ENCODE measurements at places on chromosomes 12 and 14.

DNA sequence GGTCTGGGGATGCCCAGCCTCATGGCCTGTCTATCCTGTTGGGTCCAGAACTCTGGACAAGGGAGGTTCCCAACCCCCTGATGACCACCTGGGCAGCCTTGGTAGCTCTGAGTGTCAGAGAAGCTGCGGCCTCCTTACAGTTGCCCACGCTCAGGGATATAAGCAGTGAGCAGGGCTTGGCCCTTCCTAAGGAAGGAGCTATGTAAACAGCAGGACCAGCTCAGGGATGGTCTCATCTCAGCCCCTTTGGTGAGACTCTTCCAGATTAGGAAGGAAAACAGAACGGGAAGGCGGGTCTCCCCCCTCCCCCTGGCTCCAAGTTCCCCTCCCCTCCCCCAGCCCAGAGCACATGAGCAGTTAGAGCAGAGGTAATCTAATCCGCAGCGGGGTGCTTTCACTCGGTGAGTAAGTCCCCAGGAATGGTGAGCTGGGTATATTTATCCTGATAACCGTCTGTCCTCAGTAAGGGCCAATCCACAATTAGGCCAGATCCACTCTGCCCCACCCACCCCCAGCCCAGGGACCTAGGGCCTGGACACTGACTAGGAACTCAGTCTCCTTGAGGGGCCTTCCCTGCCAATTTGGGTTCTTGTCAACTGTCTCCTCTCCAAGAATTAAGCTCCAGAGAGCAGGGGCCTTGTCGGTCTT, 29.5 kb upstream of the RPLP0 start:
- DNase-seq = no peak

DNA sequence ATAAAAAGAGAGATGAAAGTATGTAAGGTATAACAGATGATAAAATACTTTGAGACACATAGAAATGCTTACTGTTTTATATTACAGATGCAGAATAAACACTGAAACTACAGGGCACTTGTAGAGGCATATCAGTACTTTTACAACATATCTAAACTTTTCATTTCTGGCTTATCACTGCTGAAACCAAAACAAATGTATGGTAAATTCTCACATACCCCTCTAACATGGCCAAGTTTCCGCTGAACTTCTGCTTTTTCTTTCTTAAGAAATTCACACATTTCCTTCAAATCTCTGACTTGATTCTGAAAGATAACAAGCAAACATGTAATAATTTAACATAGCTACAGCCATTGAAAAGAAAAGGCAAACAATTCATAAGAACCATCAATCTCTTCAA, 33.3 kb upstream of the C12orf50 start:
- DNase-seq = no peak

DNA sequence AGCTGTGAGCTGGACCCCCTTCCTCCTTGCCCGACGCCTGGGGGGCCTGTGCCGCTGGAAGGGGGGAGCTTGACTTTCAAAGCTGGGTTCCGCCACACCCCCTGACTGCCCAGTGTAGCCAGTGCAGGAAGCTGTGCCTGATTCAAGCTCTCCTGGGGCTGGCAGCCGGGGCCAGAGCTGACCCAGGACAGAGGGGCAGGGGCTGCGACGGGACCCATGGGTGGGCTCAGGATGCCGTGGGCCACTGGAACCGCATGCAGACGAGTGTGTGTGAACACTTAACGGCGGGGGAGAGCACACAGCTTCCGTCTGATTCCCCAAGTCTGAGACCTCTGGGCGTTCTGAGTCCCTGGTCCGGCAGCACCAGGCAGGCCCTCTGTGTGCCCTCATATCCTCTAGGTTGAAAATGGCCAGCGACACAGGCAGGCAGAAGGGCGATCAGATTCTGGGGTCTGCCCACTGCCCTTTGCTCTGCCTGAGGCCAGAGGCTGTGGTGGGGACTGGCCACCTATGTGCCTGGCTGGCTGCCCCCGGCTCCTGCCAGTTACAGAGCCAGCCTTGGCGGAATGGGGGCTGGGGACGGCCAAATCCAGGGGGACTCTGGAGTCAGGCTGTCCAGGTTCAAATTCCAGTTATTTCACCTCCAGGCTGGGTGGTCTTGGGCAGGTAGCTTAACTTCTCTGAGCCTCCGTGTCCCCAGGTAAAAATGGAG, 54.0 kb downstream of the CYP46A1 start:
- DNase-seq = no peak

GRCh38 chr14:34423445-34423844, 38.6 kb downstream of the SPTSSA start:
- no peak for DNase-seq

DNA sequence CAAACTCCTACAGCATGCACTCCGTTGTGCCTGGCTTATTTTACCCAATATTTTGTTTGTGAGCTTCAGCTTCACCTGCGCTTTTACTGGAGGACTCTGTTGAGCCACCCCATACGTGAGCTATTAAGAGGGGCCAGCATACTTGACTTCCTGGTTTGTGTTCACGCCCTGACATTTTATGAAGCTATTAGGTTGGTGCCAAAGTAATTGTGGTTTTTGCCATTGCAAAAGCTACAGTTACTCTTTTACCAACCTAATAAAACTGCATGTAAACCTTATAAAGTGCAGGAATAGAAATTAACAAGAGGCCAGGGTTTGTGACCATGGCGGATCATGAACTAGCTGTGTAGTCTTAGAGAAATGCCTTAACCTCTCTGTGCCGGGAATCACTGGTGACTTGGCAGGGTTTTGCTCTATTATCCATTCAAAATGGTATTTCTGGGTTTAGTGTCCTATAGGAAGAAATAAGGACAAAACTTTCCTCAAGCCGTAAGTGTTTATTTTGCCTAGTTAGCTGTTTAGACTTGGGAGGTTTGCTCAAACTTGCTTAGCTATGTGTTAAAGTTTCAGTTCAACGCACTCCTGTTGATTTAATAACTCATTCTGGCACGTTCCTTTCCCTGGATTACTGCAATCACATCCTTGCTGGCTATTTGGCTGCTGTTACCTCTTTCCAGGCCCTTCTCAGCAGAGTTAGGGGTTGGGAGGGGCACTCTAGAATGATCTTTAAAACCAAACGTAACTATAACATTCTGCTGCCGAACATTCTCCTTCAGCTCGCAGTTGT, 1027.6 kb downstream of the BCL11B start:
- DNase-seq = no peak

DNA sequence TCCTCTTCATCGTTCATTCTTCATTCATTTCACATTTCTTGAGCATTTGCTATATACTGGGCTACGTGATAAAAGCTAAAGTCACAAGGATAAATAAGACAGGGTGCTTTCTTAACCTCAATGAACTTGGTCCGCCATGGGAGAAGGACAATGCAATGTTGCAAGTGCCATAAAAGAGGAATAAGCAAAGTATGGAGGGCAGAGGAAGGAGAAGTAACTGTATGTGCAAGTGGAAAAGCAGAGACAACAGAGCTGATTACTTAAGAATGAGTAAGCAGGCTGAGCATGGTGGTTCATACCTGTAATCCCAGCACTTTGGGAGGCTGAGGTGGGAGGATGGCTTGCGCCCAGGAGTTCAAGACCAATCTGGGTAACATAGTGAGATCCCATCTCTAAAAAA, 14.4 kb downstream of the AREL1 start:
- DNase-seq = no peak

GRCh38 chr12:49963976-49964815, 2.5 kb downstream of the AQP5 start:
- DNase-seq = no peak

- DNase-seq = no peak
Observed at GRCh38 chr12:88127855-88128254, 14.0 kb downstream of the CEP290 start.

DNA sequence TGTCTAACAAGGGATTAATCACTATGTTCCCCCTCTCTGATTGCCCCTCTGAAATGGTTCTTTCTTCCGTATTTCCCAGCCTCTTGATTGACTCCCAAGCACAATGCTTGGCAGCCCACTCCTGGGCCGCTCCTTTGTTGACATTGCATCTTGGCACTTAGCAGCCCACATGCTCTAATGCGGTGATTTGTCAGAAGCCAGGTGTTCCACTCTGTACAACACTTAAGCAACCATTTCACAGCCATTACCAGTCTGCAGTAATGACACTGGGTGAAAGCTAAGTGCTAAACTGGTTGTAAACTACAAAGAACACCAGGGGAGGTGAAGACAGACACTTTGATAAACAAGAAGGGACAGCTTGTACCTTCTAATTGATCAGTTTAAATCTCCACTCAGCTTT, 353.5 kb downstream of the TMEM132D start:
- DNase-seq = peak; percentile 99

- no peak for DNase-seq
Observed at GRCh38 chr14:105473677-105474482, 741 bp upstream of the CRIP2 start.

DNA sequence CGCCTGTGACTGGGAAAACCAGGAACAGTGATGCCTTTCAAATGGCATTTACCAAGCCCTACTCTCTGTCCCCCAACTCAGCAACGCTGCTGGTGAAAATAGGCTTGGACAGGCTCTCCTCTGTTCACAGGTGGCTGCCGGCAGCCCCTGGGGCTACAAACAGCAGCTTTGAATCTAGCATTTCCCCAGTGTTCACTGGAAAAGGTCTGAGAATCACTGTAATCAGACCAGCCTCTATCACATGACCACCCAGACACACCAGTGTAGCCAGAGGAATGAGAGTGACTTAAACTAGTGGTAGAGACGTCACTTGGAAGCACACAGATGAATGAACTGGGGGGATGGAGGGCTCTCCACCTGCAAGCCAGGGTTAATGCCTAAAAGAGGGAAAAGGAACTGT, 151.8 kb downstream of the FOXN3 start:
- DNase-seq = no peak

DNA sequence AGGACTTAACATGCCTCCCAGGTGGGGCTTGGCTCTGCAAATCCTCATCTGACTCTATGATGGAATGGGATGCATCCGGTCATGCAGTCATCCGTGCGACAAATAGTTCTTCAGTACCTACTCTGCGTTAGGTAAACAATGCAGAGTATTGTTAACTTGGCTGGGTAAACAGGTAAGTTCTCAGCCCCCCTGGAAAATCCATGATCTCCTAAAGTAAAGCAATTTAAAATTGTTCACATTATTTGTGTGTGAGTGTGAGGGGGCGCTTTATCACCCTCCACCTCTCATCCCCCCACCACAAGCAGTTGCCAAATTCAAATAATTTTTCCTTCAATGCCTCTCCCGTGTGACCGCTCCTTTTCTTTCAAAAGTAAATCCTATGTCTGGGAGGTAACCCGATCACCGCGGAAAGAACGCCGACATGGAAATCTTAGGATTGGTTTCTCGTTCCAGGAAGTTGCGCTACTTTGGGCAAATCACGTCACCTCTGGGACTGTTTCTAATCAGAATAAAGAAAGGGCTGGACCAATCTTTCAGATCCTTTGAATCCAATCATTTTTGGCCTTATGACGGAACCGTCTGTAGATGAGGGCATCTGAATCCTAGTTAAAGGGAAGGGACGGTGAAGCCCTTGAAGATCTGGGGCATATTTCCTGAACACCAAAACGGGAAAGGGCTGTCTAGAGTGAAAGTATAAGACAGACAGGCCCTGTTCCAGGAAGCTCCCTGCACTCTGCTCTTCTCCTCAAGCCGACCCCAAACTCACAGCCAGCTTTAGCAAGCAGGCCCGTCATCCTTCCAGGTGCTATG, 44.0 kb upstream of the SINHCAF start:
- no peak for DNase-seq

GRCh38 chr12:6938353-6939190, 5.0 kb upstream of the RNU7-1 start:
- DNase-seq = no peak

- DNase-seq = no peak
Observed at GRCh38 chr12:121806009-121806545, 2.3 kb downstream of the SETD1B start.

- no peak for DNase-seq
Observed at GRCh38 chr12:264269-264668, 1.6 kb upstream of the SLC6A13 start.

- no peak for DNase-seq
Observed at GRCh38 chr12:121769831-121770301, 23.6 kb downstream of the RHOF start.

DNA sequence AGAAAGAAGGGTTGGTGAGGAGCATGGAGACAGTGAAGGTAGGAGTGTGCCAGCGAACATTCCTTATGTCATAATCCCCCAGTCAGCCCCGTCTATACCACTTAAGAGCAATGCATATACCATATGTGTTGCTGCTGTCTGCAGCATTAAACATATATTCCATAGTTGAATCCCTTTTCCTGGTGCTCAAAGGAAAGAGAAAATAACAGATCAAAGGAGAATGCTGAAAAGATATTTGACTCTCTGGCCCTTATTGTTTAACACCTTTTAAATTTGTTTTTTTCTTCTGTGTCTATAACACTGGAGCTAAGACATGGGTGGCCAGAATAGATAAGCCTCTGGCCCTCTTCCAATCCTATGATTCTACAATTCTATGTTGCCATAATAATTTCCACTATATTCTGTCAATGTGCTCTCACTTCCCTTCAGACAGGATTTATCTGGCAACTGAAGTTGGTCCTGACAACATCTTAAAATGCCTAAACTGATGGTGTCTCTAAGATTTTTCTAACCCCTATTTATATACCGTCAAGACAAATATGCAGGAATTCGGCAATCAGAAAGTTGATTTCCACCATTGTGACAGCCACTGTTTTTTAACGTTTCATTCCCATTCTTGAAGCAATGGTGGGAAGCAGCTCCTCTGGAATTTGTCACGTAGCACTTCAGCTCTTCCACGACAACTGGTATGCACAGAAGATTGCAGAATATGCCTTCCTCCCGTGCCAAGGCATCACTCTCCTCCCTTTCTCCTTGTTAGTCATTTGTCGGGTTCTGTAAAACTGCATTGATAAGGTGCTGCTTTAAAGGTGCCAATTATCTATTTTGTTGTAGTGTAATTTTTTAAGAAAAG, 204.7 kb downstream of the BCAT1 start:
- no peak for DNase-seq

GRCh38 chr12:46049665-46050064, 59.3 kb upstream of the SCAF11 start:
- no peak for DNase-seq

All from NCI-H187 treated with DMSO at 0.1 percent for 48 hours (cell line).